ENCODE measurements at places on chromosomes 5 and 9. TPM values are rescaled to one million over a fixed set of nuclear protein-coding genes. Genes with fewer than 3 reads are reported as not detected.
A peak's percentile ranks its signal among the peaks of the same experiment; 100 is the strongest.

- DNase-seq = no peak
These were observed 42.0 kb downstream of the SFXN1 start for GRCh38 chr5:175520321-175520720.

GRCh38 chr5:88685591-88686541 lies 197.1 kb downstream of the MEF2C start:
- no peak for DNase-seq

- no peak for DNase-seq
These were observed 124.3 kb downstream of the SLC1A3 start for GRCh38 chr5:36730537-36731216.

GRCh38 chr9:80049096-80049782 lies 477.5 kb downstream of the TLE4 start:
- DNase-seq = peak; percentile 7

GRCh38 chr9:91813176-91813795 lies 136.7 kb downstream of the ROR2 start:
- peak; percentile 22 for DNase-seq

DNA sequence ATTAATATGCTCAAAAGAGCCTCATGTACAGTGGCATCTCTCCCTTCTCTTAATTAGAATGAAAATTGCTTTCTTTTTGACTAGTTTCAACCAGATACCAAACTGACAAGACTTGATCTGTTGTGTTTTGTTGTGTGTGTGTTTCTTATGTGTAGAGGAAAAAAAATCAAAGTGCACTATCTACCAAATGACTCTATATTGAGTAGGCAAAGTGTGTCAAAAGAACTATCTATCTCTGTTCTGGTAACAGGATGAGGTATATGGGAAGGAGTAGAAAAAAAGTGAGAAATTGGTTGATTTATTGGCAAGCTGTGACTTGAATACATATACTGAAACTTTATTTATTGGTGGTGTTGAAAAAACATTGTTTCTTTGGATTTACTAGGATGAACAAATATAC lies 190.0 kb downstream of the SLF1 start:
- no peak for DNase-seq

GRCh38 chr9:18855656-18856055 lies 177.4 kb downstream of the SAXO1 start:
- DNase-seq = no peak

- DNase-seq = no peak
These were observed 116.6 kb downstream of the DROSHA start for GRCh38 chr5:31415009-31415923.

- no peak for DNase-seq
These were observed 43.2 kb downstream of the GARNL3 start for GRCh38 chr9:127307802-127308201.

GRCh38 chr9:120920806-120921178 lies 5.8 kb downstream of the TRAF1 start:
- no peak for DNase-seq

DNA sequence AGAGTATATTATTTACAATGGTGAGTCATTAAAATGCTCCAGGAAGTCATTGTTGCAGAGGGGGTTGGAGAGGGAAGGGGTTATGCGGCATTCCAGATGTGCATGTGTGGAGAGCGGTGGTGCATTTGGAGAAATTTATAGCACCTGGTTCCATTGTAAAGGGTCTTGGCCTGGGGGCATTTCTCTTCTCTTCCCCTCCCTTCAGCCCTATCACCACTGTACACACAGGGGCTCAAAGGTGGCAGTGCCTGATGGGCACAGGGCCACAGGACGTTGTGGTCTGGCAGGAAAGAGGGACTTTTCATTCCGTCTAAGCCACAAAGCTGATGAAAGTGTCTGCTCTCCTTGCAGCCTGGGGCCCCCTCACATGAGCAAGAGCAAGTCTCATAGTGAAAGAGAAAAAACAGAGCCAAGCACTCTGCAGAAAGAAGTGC lies 442.4 kb upstream of the ZNF462 start:
- DNase-seq = no peak

GRCh38 chr9:27771803-27772545 lies 198.7 kb upstream of the C9orf72 start:
- no peak for DNase-seq

DNA sequence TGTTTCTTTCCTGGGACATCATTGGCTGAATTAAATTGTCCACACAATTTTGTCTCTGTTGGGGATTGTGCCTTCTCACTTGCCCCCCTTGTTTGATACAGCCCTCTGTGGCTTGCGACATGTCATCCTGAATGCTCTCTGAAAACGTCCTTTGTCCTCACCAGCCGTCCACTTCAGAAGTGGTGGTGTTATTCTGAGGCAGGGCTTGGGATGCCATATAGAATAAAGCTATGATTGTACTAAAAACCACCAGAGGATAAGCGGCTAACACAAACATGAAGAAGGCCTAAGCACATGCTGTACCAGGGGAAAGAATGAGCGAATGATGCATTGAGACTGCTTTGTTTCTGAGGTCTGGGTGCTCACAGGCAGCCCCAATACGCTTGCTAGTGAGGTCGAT lies 3.5 kb upstream of the SNX30 start:
- DNase-seq = no peak

GRCh38 chr5:176789873-176790615 lies 20.3 kb upstream of the UNC5A start:
- no peak for DNase-seq

DNA sequence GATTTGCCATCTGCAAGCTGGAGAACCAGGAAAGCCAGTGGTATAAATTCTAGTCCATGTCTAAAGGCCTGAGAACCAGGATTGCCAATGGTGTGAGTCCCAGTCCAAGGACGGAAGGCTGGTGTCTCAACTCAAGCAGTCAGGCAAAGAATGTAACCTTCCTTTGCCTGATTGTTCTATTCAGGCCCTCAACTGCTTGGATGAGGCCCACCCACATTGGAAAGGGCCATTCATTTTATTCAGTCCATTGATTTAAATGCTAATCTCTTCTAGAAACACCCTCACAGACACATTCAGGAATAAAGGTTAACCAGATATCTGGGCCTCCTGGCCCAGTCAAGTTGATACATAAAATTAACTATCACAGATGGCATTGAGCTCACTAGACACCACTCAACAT lies 427.8 kb downstream of the ZNF608 start:
- no peak for DNase-seq

DNA sequence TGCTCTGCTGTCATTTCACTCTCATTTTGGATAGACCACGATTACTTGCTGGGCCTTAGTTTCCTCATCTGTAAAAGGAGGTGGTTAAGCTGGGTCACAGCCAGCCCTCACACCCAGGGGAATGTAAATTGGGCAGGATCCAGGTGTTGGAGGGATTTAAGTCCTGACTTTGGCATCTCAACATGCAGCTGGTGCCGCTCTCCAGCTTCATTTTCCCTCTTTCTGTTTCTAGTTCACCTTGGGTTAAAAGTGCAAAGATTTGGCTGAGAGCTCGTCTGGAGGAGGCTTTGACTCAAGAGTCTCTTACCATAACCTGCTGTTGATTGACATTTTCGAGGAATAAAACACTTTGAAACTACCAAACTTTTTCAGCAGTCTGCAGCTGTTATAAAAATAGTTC lies 144.3 kb upstream of the DHFR start:
- no peak for DNase-seq

- no peak for DNase-seq
These were observed 174.5 kb downstream of the SLC24A2 start for GRCh38 chr9:19614294-19614693.

DNA sequence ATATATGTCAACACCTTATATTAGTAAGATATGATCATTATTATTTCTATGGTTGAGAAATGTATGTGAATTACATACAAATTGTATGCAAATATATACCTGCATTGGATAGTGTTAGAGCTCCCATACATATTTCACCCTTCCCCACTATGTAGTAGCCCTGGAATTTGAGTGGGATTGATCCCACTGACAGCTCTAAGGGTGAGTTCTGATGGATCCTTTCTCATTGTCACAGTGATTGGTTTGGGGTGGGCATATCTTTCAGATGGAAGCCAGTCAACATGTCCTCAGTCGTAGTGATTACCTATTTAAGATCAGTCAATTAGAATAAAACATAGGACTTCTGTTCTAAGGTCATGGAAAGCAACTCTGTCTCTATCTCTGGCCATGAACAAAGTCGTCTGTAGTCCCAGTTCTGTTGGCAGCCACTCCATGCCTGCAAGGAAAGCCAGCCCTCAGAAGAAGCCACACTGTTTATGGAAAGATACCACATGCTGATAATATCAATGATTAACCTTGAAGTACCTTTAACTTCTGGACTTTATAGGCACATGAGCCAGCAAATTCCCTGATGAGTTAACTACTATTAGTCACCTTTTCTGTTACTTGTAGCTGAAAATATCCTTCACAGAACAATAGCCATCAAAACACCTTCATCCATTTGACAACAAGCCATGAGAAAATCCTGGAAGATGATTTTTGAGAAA lies 5.1 kb upstream of the CCDC192 start:
- peak; percentile 51 for DNase-seq

- DNase-seq = no peak
These were observed 34.6 kb upstream of the LRRTM2 start for GRCh38 chr5:138909734-138910133.

- DNase-seq = no peak
These were observed 92.1 kb upstream of the TAF11L2 start for GRCh38 chr5:17405976-17406375.

DNA sequence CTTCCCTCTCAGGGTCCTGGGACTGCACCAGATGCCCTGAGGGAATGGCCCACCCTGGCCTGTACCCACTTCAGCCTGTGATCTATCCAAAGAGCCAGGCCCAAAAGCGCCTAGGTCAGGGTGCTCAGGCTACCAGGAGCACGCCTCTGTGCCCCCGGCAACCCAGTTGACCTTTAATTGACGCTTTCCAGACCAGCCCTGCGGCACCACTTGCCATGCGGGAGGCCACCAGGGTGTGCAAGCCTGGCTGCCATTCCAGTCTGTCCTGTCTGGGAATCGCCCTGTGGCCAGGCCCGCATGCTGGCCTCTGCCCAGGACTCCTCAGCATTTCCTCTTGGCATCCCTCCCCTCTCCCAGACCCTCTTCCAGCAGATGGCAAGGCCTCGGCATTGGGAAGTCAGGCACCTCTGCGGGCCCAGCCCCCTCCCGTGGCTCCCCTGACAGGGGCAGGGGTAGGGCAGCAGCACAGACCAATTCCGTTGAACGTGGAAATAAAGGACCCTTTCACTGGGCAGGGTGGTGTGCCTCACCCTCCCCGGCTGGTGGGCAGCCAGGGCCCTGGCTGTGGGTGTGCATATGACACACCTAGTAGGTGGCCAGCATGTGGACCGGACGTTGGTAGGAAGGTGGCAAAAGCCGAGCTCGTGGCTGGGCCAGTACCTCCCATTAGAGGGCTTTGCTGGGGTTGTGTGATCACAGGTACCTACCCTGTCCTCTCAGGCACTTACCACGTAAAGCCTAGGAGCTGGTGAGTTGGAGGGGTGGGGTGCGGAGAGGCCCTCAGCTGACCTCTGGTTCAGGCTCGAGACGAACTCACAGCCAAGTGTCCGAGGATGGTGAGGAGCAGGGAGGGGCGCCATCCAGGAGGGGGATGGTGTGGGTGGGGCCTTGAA lies 3.5 kb upstream of the AIF1L start:
- DNase-seq = no peak

GRCh38 chr9:37424686-37425297 lies 2.3 kb downstream of the GRHPR start:
- no peak for DNase-seq

ELP1 gene
- 39.7 TPM for total RNA-seq

PKD2L2 gene
- not detected for total RNA-seq

CCDC69 gene
- total RNA-seq = 0.56 TPM

CCNI2 gene
- total RNA-seq = not detected

ADAMTS12 gene
- total RNA-seq = 51.3 TPM

ADAMTS19 gene
- total RNA-seq = 0.28 TPM

CDC20B gene
- total RNA-seq = not detected

NKD2 gene
- total RNA-seq = not detected

All from IMR-90 (cell line).